Posterior cingulate gyrus (tissue), 11 donors: ENCODE measurements at places on chromosomes 7 and 10.

- DNase-seq: peak; percentile 46
Observed at GRCh38 chr7:44633254-44634186, 27.1 kb downstream of the OGDH start.

DNA sequence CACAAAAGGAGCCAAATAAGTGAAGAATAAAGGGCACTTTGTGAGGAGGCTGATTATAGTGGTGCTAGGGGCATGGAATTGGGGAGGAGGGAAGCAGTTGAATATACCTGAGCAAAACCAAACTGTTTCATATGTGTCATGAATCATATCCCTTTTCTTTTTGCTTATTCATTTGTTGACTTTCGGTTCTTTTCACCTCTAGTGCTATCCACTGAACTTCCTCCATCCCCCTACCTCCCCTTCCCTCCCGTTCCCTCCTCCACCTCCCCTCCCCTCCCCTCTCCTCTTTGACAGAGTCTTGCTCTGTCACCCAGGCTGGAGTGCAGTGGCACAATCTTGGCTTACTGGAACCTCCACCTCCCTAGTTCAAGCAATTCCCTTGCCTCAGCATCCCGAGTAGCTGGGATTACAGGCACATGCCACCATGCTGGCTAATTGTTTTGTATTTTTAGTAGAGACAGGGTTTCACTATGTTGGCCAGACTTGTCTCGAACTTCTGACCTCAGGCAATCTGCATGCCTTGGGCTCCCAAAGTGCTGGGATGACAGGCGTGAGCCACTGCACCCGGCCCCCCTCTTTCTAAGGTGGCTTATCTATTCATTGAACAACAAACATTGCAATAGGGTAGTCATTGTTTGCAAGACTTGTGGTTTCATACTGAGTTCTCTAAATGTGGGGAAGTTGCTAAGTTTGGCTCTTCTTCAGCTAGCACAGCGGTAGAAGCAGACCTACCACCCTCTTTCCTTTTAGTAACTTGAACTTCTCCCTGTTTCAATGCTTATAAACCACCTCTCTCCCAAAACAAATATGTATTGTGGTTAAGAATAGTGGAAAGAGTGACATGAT lies 150.4 kb upstream of the PRPS1L1 start:
- no peak for DNase-seq

DNA sequence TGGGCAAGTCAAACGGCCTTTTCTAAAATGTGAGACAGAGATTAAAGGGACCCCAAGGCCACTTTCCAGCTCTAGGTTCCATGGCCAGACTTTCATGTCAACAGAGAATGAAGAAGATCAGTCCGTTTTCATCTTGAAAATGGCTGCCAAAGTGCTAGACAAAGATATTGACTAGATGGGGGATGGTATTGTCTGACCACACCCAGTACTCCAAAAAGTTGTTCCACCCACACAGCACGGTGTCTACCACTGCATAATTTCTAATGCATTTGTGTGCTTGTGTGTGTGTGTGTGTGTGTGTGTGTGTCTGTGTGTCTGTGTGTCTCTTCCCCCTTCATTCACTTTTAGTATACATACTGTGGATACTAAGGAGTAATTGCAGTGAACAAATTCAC lies 1.3 kb downstream of the COL1A2 start:
- no peak for DNase-seq

GRCh38 chr7:80307227-80307856 lies 172.7 kb downstream of the GNAI1 start:
- DNase-seq: no peak

- no peak for DNase-seq
Observed at GRCh38 chr7:67788669-67789068, 792.0 kb downstream of the TYW1 start.

DNA sequence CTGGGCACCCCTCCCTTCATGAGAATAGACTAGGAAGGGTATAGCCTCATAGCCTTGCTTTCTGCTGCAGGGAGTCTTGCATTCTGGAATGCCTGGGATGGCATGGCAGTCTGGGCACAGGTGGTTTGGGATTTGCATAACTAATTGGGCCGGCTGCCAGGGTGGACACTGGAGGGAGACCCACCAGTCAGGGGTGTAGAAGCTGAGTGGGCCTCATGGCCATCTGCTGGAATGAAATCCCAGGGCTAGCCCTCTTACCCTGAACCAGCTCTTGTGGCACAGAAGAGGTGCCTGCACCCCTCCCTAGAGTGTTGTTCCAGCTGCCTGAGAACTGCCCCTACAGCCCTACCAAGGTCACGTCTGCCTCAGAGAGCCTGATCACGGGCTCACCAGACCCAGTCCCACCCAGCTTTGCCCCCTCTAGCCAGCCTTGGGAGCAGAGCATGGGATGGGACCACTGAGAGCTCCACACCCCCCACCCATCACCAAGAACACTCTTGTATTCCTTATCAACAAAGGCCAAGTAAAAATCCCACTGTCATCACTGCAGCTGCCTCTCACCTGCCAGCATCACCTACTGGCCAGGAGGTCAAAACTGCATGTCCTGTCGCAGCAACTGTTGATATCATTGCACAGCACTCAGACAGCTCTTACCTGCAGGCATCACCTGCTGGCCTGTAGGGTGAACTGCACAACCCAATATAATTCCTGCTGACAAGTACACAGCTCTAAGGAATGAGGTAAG lies 148.9 kb downstream of the ZEB1 start:
- no peak for DNase-seq

- DNase-seq: no peak
Observed at GRCh38 chr7:137670222-137671064, 176.3 kb downstream of the DGKI start.

DNA sequence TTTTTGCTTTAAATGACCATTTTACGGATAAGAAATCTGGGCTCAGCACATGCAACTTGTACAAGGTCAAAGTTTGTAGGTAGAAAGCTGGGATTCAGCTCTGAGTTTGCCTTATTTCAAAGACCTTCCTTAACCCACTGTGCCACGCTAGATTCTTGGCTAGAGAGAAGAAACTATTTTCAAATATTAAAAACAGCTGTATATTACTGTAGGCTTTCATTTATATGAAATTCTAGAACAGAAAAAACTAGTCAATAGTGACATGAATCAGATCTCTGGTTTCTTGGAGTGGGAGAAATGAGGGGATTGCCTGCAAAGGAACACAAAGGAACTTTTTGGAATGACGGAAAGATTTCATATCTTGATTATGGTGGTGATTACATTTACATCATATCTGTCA lies 53.0 kb upstream of the C1GALT1 start:
- no peak for DNase-seq

DNA sequence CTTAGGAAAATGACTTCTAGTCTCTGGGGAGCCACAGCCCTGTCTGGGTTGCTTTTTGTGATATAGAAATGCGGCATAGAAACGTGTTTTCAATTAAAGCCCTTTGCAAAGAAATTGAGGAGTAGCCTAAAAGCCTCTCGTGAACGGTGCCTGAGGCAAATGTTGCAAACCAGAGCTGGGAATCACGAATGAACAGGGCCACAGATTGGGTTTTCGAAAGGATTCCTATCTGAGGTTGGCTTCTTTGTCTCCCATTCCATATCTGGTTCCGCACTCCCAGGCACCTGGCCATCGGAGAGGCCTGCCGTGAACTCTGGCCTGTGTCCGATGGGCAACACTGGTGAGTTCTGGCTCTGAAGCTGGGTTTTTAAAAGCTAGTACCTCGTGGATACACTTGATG lies 221.6 kb downstream of the TCF7L2 start:
- DNase-seq: no peak

DNA sequence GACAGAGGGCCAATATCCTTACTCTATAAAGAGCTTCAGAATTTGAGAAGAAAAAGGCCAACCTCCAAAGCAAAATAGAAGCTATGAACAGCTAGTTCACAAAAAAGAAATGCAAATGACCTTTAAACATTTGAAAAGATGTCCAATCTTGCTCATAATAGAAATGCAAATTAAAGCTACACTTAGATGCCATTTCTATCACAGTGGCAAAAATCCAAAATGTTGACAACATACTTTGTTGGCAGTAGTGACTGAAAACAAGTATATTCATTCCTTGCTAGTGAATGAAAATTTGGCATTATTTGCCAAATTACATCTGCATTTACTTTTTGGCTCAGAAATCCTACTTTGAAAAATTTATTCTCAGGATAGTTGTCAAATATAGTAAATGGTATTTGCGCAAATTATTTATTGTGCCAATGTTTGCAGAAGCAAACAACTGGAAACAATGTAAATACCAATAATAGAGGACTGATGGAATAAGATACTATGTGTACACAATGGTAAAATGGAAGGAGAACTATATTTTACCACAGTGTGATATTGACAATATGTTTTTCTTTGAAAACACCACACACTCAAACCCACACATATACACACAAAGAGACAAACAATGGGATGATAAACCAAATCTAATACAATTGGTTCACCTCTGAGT lies 9.4 kb downstream of the TMEM106B start:
- DNase-seq: no peak

- no peak for DNase-seq
Observed at GRCh38 chr10:58514111-58514770, 1.6 kb downstream of the BICC1 start.

- DNase-seq: no peak
Observed at GRCh38 chr7:141534757-141535737, 16.2 kb upstream of the AGK start.

DNA sequence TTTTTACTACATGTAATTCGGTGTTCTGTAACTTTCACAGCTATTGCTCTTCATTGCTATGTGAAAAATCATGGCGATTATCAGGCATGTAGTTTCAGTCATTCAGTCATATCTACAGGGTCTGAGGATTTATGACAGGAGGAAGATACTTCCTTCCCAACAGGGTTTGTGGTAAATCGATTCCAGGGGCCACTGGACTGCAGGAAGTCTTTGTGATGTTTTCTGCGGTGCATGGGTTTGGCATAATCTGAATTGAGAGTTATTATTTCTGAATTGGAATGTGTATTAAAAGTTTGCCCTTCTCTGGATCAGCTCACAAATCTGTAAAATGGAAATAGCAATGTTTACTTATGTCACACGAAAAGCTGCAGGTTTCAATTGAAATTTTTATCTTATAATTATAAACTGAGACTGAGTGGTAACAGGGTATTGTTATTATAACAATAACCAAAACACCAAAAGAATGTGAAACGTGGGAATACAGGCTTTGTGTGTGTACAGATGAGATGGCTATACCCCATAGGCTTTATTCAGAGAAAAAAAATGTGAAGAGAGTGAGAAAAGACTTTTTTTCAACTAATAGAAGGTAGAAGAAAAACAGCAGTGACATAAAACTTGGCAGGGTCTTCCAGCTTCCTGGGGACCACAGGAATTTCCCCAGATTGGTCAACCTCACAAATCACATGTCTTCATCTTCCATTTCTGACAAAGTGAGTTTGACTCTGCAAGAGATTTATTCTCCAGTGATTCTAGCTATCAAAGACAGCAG lies 307.7 kb upstream of the NFE2L3 start:
- DNase-seq: no peak

DNA sequence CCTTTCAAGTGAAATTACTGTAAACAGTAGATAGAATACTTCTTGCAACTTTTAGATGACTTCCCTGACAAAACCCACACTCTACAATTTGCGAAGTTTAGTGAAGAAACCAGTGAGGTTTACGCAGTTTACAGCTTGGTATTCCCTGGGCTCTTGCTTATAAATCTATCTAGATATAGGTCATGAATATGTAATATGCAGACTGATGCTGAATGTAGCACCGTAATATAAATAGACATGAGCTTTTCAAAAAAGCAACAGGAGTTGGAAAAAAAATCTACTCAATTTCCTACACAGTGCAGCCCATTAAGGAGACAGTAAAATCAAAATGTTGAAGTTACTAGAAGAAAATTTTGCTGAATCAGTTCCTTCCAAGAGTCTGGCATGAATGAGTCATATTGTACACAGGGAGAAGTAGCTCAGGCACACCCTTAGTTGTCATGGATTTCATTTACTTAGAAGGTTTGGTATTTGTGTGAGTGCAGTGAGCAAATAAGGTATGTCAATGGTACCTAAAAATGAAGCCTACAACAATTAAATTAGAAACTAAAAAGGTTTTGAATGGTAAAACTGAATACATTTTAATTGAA lies 67.7 kb upstream of the NEUROD6 start:
- DNase-seq: no peak

- DNase-seq: no peak
Observed at GRCh38 chr7:7256731-7257274, 74.5 kb downstream of the C1GALT1 start.

GRCh38 chr7:81676813-81677212 lies 93.0 kb downstream of the HGF start:
- no peak for DNase-seq

- no peak for DNase-seq
Observed at GRCh38 chr10:317926-318325, 182.7 kb downstream of the ZMYND11 start.

GRCh38 chr10:116985611-116986010 lies 19.4 kb downstream of the SHTN1 start:
- DNase-seq: no peak

- DNase-seq: no peak
Observed at GRCh38 chr10:128629111-128630096, 503.2 kb upstream of the MKI67 start.

DNA sequence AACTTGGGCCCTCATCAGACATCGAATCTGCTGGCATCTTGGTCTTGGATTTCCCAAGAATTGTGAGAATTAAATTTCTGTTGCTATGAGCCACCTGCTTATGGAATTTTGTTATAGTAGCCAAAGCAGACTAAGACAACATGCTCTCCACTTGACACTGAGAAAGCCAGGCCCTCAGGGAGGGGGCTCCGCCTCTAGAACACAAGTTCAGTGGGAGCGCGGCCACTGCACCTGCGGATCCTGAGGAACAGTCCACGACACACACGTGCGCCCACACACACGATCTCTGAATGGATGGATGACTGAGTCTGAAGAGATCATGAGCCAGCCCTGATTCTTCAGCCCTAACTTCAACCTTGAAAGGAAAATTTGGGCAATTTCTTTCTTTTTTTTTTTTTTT lies 73.7 kb downstream of the CTBP2 start:
- no peak for DNase-seq

GRCh38 chr7:3559278-3559677 lies 258.2 kb downstream of the SDK1 start:
- DNase-seq: no peak

DNA sequence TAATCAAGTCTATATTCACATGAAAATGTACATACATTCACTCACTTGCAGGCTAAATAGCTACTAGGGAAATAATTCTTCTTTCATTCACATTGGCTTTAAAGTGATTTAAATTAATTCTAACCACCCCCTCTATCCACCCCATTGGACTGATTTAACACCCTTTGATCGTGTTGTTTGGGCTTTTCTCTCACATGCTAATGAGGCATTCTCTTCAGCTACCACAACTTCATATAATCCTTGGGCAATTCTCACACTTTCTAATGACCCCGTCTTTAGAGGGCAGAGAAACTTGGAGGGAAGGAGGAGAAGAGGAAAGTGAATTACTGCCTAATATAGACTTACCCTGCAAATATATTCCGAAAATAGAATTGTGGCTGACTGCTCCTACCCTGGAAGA lies 24.6 kb downstream of the GRM3 start:
- no peak for DNase-seq

- DNase-seq: no peak
Observed at GRCh38 chr7:116708248-116708647, 36.3 kb downstream of the MET start.

DNA sequence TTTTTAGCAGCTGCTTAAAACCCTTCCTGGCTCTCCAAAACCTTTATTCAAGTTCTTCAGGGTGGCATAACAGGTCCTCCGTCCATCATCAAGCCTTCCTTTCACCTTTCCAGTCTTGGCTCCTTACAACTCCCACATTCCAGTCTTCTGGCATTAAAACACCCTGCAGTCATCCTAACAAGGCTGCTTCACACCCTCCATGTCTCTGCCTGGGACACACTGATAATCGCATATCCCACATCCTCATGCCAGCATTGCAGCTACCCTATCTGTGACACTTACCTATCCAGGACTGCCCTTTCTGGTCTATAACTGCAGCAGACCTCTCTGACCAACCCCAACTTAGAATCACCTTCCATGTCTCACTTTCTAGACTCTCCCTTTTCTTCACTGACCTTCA lies 2.6 kb upstream of the TLL2 start:
- no peak for DNase-seq
